ENCODE measurements at places on chromosomes 3 and 15.

DNA sequence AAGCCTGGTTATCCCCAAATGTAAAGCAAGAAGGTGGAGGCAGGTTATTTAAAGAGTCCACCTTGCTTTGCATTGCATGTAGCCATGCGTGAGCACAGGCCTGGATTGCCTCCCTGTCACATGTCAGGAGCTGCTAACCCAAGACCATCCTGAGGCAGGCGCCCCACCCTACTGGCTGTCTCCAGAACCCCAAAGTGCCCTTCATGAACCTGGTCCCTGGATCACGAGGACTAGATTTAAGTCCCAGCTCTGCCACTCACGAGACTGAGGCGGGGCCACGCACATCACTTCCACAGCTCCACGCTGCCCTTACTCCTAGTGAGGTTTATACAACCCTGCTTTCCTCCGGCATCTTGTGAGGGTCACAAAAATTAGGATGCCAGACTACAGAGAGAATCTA, 17.6 kb downstream of the MRPL46 start:
- no peak for DNase-seq
- peaks cover 4% of the 10 kb centered on the region for H3K4me1 ChIP-seq
- H3K4me3 ChIP-seq = no peak overlapping the region
- H3K27me3 ChIP-seq = peaks cover 27% of the 10 kb centered on the region
- H3K27ac ChIP-seq = no peak overlapping the region

GRCh38 chr15:66241087-66241907, 12.3 kb downstream of the MEGF11 start:
- H3K36me3 ChIP-seq = no peaks in the 10 kb centered on the region
- H3K4me1 ChIP-seq = no peaks in the 10 kb centered on the region
- H3K4me3 ChIP-seq = no peak overlapping the region

- no peak for DNase-seq
- H3K4me1 ChIP-seq = peaks cover 40% of the 10 kb centered on the region
- H3K36me3 ChIP-seq = peaks cover 11% of the 10 kb centered on the region
- H3K4me3 ChIP-seq = no peak overlapping the region
These were observed 4.6 kb downstream of the SHOX2 start for GRCh38 chr3:158101335-158102241.

DNA sequence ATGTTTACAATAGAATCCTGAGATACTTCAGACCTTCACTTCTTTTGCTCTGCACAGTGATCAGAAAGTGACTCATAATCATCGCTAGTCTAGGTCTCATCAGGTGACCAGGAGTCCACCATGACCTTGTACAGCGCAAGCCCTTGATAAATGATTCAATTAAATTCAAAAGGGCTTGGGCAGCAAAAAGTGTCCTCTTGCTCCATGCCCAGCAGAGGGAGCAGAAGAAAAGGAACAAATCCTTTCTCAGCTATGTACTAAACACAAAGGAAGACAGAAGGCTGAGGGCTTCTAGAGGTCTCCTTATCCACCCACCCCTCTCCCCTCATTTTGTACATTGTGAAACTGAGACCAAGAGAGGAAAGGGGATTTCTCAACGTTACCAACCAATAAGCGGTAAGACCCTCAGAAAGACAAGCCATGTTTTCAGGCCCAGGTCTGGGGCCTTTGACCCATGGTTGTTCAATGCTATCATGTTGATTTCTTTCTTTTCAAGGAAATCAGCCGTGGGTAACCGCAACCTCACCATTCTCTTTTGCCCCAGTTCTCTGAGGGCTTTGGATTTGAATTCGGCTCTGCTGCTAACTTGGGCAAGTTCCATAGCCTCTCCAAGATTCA, 74.8 kb downstream of the AQP9 start:
- peaks cover 6% of the 10 kb centered on the region for H3K27me3 ChIP-seq
- no peaks in the 10 kb centered on the region for H3K4me1 ChIP-seq
- H3K4me3 ChIP-seq = no peak overlapping the region
- H3K27ac ChIP-seq = no peak overlapping the region
- DNase-seq = no peak

All from natural killer cell treated with Interleukin-12 subunit alpha and Interleukin-12 subunit beta and Interleukin-15 and Interleukin-18, amount 100 ng/mL, for 72 hours (primary cell).